ENCODE measurements at places on chromosomes 6 and 20.

DNA sequence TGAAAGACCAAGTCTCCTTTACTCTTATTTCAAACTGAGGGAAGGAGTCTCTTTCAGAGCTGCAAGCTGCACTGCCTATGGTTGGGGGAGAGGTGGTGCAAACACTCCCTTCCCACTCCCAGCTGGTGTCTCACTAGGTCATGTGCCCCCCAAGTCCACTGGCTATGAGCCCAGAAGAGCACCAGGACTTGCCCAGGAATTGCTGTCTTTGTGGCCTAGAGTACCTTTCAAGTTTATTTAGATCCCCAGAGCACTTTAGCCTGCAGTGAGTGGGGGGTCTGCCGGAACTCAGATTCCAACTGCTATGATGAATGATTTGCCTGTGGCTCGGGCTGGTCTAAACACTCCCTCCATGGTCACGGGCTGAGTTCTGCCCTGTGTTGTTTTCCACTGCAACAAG is 192.6 kb upstream of the CITED2 start:
- no peak for DNase-seq

DNA sequence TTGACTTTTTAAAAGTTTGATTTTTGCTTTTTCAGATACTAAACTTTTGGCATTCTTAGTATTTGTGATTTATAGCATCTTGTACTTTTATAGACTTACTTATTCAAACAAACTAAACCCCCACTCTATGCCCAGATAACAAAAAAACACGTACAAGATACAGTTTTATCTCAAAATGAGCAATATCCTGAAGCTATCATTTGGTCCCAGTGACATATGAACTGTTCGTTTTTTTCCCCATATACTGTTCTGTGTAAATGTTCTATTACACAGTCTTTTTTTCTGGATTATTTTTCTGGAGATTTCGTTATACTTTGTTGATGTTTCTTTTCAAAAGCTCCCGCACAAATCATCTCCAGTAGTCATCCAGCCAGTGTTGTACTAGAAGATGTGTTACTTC is 27.3 kb upstream of the SERINC3 start:
- no peak for DNase-seq

- DNase-seq: peak; percentile 38
Measured at GRCh38 chr6:168737481-168737880, 296.5 kb downstream of the SMOC2 start.

DNA sequence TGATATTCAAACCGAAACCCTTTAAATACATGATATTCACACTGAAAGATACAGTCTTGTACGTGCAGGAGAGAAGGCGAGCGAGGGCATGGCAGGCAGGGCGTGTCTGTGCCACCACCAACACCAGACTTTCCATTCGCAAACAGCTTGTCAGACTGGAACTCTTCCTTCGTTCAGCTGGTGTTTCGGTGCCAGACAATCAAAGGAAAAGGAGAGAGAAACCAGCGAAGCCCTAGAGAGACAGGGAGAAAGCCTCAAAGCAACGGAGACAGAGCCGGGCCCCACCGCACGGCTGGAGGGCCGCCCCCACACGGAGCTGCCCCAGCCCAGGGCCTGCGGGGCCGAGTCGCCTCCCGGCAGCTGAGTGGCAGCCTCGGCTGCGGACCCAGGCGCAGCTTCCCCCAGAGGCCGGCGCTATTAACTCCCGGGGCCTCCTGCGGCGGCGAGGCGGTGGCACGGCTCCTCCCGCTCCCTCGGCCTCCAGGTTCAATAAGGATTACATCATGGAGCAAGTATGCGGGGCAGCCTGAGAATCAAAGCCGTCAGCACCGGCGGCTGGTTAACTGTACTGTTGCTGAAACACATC is 32.1 kb upstream of the NR2E1 start:
- peak; percentile 33 for DNase-seq

DNA sequence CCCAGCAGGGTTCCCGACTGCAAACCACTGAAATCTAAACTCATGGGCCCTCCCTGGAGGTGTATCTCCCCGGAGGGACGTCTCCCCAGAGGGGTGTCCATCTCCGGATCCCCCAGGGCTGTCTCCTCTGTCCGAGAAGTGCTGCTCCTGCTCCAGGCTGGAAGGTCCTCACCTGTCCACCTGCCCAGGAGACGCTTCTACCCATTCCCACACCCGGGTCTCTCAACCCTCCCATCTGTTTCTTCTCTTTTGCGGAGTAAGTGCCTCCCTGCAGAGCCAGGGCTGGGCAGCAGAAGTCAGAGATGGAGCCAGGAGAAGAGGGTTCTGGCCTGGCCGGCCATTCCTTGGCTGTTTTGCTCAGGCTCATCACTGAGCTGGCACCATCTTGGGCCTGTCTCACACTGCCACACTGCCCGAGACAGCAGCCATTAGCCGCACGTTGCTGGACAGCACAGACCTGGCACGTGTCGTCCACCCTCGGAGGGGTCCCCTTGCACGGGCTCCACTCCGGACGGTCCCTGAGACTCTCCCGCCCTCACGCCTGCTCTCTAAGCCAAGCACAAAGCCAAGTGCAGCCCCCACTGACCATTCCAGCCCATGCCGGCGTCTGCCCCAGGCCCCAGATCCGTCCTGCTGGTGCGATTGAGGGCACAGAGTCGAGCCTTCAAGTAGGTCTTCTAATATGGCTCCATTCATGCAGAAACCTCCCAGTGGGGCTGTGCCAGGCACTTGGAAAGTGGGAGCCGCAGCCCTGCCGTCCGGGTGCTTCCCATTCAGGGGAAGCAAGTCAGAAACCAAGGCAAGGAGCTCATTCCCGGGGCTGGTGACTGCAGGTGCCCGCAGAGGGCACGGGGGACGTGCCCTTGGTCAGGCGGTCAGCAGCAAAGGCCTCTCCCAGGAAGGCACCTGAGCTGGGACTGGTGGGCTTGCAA is 367.7 kb downstream of the TAF4 start:
- no peak for DNase-seq

DNA sequence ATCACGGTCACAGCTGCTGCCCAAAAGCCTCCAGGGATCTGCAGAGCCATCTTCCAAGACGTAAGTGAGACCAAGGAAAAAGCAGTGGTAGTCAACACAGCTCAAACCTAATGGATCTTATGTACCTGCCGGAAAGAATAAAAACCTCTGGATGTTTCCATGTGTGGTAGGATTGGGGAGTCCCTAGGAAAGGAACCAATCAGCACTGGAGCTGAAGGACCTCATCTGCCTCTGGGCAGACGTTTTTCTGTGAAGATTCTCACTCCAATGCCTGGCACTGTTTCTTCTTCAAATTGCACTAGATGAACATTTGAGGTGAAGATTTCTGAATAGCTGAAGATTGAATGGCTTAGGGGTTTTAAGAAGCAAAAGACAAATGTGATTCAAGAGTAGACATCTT is at the start of gene HLA-DQB2:
Gene HLA-DQB2, minus strand, starts transcription at position 112 of the 400 bp plus-strand sequence. Its CDS starts 62 bp downstream, at position 50.
- peak; percentile 19 for DNase-seq

- peak; percentile 33 for DNase-seq
Measured at GRCh38 chr20:37295001-37295400, 5.5 kb downstream of the MANBAL start.

DNA sequence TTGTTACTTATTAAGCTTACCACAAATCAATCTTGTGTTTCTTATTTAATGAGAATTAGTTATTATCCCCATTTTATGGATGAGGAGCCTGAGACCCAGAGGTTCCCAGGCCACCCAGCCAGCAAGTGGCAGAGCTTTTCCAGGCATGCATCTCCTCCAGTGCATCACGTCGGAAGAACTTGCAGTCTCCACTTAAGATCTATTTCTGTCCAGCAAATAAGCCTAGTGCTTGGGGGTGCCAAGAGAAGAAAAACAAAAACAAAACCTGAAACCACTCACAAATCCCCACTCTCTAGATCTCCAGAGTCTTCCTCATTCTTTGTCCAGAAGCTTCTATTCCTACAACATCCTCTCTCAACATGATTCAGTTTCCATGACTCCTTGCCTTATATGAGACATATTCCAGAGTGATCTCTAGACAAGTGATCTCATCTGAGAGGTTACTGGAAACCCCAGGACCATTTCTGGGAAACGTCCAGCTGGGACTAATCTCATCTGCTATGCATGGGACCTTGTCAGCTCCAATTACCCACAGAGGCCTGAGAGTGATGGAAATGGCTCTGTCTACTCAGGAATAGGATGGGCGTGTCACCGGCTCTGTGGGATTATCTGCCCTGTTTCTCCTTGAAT is 4.1 kb downstream of the GUCA1B start:
- no peak for DNase-seq

- DNase-seq: no peak
Measured at GRCh38 chr6:38427492-38428210, 212.1 kb downstream of the BTBD9 start.

DNA sequence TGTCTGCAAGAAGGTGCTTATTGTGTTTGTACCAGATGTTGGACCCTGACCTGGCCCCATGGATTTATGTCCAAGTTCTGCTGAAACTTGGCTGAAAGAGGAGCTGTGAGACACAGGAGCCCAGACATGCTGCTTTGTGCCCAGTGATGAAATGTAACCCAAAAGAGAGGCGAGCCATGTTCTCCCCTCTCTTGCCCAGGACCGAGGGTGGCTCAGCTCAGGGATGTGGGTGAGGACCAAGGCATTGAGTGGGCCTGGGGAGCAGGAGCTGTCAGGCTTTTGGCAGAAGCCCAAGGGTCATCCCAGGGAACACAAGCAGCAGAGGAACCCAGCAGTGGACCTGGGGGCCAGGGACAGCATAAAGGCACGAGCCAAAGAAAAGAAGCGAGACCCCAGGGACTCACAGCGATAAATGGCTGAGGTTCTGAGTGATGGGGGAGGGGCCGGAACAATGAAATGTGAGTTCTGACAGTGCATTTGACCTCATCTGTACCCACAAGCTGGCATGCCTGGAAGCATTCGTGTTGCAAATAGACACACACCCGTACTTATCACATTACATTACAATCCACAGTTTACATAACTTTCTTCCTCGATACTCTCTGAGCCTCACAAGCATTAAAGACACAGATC is 363.4 kb upstream of the JARID2 start:
- no peak for DNase-seq

DNA sequence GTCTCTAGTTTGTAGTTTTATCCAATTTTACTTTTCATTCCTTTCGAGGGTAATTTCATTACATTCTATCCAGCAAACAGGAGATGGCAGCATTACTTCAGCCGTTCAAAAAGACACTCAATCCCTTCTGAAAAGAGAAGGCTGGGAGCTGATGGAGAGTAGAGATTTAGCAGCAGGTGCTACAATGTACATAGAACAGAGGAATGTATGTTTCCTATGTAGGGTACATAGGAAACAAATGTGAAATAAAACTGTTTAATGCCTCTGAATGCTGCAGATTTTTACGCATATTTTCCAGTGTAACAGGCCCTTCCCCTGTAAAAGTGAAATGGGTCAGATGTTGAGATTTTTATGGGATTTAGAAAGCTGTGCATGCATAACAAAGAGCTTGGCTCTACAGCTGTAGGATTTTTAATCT is 16.0 kb downstream of the RPS12 start:
- peak; percentile 71 for DNase-seq

- no peak for DNase-seq
Measured at GRCh38 chr6:34281702-34282334, 33.0 kb upstream of the SMIM29 start.

- no peak for DNase-seq
Measured at GRCh38 chr6:119526561-119527230, 177.1 kb upstream of the MAN1A1 start.

DNA sequence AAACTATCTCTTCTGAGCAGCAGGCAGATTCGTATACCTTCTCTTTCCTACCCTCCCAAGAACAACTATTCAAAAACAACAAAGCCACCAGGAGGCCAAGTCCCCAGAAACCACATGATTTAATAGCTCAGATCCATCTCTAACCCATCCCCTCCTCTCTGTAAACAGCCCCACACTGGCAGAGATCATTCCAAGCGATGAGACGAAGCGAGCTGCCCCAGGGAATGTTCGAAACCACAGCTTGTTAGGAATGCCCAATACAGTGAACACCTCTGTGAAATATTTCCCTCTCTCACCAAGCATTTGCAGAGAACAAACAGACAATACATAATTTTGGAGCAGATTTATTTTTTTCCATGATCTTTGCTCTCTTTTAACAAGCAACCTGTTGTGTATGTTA is 231.8 kb downstream of the SOD2 start:
- DNase-seq: no peak

GRCh38 chr6:5979650-5980420 is 26.9 kb downstream of the NRN1 start:
- DNase-seq: no peak

- DNase-seq: no peak
Measured at GRCh38 chr6:117263353-117263927, 1.9 kb upstream of the VGLL2 start.

DNA sequence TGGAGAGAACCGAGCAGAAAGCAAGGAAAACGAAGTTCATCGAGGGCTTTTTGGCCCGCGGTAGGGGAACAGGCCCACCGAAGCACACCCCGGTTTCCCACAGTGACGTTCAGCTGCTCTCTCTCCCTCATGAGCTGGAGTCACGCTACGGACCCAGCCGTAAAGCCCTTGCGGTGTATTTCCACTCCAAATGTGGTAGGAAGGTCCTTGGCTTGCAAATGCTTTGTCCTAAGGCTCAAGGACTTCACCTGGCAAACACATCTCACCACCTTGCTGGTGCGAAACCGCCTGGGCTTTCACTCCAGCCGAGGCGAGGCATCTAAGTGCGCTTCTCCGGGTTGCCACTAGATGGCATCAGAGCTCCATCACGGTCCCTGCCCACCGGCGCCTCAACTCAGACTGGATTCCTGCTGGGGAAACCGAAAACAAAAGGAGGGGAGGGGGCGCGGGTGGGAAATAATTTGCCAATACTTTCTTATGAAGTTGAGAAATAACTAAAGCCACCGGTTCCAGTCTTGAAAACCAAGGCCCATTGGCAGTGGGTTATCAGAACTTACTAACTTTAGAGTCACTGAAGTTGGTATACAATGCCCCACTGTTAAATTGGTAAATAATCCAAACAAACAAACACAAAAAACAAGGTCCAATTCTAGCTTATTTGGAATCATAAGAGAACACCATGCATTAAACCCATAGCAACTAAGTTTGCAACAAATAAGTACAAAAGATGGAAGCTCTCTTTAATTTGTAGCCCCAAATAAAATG is 13.4 kb upstream of the FOXC1 start:
- DNase-seq: peak; percentile 70

DNA sequence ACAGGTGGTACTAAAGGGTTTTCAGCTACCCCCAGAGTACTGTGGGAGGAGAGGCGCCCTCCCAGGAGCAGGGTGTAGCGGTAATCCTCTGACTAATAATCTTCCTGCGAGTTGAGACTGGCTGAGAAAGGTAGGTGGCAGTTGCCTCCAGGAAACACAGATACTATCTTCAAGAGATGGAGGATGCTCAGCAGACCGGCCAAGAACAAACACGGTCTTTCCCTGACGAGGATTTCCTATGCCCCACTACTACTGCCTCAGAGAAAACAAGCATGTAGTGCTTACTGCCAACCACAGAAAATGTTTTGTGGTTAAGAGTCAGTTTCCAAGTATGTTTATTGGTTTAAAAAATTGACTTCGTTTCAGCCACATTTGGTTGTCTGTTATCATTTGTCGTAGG is 26.8 kb downstream of the C6orf89 start:
- DNase-seq: no peak

- DNase-seq: peak; percentile 70
Measured at GRCh38 chr6:157184202-157185015, 138.9 kb downstream of the TMEM242 start.

GRCh38 chr6:132194529-132194928 is 206.7 kb downstream of the MOXD1 start:
- no peak for DNase-seq
